ENCODE measurements at places on chromosomes 4 and X. TPM values are rescaled to one million over a fixed set of nuclear protein-coding genes. Genes with fewer than 3 reads are reported as not detected.

GRCh38 chr4:108159845-108160244, 8.9 kb downstream of the LEF1 start:
- DNase-seq = no peak

GRCh38 chrX:53768451-53768850, 81.9 kb upstream of the HUWE1 start:
- no peak for DNase-seq

DNA sequence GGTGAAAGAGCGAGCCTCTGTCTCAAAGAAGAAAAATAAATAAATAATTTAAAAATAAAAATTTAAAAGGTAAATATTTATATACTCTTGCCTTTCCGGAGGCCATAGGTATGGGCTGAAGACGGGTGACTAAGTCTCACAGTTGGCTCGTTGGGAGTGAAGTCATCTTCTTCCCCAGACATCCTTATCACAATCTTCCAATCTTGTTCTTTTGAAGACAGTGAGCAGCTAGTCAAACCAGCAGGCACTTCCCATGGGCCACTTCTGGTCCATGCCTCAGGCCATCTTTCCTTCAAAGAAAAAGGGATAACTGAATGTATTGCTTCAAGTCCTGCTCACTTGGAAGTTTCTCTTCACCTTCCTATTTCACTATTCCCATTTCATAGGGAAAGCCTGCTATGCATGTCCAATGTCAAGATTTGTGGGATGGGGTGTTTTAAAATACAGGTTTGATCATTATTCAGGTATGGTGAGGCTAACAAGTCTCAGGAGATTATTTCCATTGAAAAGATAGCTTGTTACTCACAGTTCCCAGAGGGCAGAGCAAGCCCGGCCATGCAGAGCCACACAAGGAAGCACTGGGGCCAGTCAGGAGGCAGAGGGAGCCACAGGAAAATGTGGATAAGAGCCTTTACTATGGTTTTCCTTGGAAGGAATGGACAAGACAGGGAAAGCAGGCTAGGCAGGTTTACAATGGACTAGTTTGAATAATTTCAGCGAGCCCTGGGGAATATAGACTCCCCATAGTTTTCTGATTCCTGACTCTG, 33.3 kb upstream of the VCX2 start:
- DNase-seq = no peak

LUZP4 gene
- not detected for total RNA-seq

GYPA gene
- total RNA-seq = not detected

OGT gene
- 65.6 TPM for total RNA-seq

WDR17 gene
- under 0.01 TPM for total RNA-seq
